ENCODE measurements at places on chromosomes 11 and 22.

GRCh38 chr11:36241497-36241896, 47.7 kb downstream of the COMMD9 start:
- no peak for DNase-seq

DNA sequence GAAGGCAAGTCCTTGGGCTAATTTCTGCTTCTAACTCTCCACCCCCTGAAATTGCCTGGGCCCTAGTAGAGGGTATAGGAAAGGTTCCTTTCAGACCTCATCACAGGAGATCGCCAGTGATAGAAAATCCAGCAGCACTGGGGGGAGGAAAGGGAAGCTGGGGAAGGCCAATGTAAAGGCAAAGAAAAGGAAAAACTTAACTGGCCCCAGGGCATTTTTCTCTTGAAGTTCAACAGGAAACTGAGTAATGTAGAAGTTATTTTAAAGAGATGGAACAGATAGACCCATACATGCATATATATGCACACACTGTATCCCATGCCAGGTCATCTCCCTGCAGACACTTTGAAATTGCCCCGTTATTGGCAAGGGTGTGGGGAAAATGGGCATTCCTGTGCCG, 134.0 kb downstream of the TRIM44 start:
- no peak for DNase-seq

DNA sequence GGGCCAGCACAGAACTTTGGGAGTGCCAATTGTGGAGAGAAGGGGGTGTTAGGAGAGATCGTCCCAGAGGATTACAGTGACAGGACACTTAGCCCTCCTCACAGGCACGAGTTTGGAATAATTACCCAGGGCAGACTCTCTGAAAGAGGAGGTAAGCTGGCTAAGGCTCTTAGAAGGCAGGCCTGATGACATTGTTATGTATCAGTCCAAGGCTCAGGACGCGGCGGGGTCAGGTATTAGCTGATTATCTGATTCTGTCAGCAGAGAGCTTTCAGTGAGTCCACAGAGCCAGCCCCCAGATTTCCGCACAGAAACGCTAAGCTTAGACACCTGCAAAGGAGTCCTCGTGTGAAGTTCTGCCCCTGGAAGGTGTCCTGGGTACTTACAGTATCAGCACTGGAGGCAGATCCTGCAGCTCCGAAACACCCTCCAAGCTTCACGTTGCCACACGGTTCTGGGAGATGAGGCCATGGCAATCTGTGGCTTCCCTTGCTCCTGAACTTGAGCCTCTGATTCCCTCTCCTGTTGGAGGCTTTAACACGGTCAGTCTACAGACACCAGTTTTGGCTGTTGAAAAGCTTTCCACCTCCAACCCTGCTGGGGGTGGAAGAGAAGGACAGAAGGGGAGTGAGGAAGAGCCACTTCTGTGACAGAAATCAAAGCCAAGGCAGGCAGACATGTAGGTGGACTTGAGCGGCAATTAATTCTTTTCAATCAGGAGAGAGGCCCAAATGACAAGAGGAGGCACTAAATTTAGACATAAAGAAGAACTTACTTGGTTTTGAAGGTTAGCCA, 123.6 kb upstream of the CADM1 start:
- no peak for DNase-seq

DNA sequence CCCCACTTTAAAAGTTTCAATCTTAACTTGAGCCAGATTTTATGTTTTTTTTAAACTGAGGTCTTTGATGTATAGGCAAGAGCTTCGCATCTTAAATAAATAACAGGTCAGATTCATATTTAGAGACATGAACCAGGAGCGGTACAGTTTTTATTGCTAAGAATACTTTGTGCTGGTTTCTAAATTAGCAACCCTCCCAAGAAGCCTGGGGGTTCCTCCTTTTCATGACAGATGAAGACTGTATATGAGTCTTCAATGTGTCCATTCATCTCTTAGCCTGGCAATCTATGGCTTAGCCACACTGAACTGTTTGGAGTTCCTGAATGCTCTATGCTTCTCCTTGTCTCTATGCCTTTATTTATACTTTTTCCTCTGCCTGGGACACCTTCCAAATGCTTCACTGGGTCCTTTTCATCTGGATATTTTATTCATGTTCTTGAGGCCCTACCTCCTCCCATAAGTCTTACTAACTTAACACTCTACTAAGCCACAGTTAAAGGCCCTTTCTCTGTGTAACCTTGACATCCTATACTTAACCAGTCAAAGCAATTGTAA, 338.6 kb downstream of the INSC start:
- DNase-seq, result no peak

DNA sequence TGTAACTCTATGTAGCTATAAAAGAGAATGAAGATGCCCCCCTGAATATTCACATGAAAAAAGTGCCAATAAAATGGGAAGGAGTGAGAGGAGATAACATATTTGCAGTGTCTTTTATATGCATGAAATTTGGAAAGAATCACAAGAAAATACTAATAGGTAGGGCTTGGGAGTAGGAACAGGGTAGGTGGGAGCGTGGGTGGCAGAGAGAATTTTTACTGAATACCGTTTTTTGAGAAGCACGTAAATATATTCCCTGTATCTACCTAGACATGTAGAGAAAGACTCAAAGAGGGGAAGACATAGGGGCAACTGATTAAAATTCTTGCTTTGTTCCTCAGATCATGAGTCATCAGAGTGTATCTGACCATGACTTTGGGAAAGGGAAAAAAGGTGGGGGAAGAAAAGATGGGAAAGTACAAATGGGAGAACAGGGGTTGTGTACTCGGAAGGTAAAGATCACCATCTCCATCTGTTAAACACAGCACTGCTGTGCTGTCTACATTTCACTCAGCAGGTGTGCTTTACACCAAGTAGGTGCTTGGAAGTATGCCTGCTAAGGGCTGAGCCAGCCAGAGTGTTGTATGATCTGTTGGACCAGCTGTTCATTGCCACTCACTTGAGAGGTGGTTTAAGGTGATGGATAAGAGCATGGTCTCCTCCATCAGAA, 16.0 kb downstream of the PRR5L start:
- peak; percentile 35 for DNase-seq

DNA sequence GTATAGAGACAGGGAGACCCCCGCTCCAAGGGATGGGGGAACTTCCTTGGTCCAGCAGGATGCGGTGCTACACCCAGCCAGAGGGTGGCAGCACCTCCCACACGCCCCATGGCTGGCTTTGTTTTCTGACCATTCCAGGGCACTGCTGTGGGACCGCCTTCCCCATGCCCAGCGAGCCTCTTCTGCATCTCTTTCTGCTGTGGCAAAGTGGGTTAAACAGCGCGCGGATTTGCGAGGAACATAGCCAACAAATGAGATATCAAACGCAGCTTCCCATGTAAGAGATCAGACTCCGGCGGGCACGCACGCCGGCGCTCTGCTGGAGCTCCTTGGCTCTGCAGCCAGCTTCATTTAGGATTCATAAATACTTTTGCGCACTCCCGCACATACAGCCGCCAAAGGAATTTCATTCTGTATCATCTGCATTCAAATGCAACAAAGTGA, 485.8 kb upstream of the CADM1 start:
- peak; percentile 24 for DNase-seq

- DNase-seq, result peak; percentile 74
Measured at GRCh38 chr11:64268025-64268892, 16.2 kb downstream of the BAD start.

GRCh38 chr22:32800158-32800882, 1.2 kb upstream of the TIMP3 start:
- no peak for DNase-seq

DNA sequence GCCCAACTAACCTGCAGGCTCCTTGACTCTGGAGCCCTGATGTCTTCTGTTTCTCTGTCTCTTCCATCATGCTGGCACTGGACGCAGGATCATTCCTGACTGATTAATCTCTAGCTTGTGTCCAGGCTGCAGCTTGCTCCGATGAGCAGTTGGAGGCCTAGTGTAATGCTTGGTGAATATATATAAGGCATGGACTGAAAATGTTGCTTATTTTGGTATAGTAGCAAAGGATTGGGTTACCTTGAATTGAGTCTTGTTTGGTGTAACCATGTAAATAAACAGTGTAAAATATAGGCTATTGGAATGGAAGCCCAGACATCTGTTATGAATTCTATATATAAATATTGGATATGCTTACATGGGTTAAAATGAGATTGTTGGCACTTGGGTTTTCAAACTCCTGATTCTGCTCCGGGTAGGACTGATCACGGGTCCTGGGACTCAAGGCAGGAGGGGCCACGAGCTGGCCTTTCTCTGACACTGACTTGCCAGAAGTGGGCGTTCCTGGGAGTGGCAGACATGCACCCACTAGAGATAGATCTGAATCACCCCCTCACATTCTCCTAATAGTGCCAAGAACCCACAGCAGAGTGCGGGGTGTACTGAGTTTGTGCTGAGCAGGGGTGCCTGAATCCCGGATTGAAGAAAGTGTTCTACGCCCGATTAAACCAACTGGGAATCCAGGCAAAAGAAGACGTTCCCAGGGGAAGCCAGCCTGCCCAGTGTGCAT, 25.8 kb downstream of the LRP5 start:
- peak; percentile 42 for DNase-seq

GRCh38 chr22:30989474-30989873, 20.4 kb downstream of the TUG1 start:
- no peak for DNase-seq

- no peak for DNase-seq
Measured at GRCh38 chr22:36760786-36761185, 15.1 kb downstream of the IFT27 start.

- peak; percentile 80 for DNase-seq
Measured at GRCh38 chr11:12167061-12168000, 56.9 kb downstream of the MICAL2 start.

DNA sequence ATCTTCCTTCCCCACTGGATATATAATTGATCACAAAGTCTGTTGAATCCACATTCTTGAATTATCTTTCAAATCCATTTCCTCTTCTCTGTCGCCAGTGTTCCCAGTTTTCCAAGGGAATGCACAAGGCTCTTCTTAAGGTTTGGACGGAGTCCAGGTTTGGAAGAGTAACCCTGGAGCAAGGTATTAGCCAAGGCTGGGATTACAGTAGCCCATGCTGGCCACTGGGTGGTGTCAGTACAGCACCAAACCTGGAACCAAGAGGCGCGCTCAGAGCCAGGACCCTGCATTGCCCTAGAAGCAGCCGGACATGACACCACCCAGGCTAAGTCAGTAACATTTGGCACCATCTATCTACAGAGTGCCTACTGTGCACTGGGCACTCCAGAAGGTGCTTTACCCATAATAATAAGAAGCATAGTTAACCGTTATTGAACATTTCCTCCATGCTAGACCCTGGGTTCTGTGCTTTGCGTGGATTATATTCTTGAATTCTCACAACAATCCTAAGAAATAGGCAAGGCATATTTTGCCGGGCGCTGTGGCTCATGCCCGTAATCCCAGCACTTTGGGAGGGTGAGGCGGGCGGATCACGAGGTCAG, 48.0 kb upstream of the CLPB start:
- peak; percentile 84 for DNase-seq

DNA sequence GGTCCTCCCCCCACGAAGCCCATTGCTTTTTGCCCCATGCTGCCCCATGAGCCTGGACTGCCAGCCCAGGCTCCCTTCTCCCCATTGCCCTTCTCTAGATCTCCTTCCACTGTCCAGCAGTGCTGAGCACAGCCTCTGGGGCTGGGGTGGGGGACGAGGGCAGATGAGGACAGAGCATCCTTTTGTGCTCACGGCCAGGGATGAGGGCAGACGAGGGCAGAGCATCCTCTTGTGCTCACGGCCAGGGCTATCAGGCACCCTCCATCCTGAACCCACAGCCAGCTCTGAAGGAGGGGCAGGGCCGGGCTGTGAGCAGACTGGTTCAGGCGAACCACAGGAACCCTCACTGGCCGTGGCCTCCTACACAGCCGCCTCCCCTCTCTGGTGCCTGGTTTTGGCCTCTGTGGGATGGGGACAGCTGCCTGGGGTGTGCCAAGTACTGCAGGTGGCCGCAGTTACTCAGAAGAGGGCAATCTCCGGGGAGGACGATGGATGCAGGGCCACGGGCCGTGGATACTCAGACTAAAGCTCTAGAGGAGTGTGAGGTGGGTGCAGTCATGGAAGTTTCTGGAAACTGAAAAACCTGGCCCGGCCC, 1258.8 kb downstream of the BRD1 start:
- no peak for DNase-seq

GRCh38 chr22:32486656-32487390, 12.2 kb downstream of the FBXO7 start:
- DNase-seq, result no peak

- DNase-seq, result no peak
Measured at GRCh38 chr11:60748225-60748624, 8.4 kb upstream of the MS4A15 start.

- DNase-seq, result no peak
Measured at GRCh38 chr11:65357856-65358356, 3.4 kb downstream of the TIGD3 start.

DNA sequence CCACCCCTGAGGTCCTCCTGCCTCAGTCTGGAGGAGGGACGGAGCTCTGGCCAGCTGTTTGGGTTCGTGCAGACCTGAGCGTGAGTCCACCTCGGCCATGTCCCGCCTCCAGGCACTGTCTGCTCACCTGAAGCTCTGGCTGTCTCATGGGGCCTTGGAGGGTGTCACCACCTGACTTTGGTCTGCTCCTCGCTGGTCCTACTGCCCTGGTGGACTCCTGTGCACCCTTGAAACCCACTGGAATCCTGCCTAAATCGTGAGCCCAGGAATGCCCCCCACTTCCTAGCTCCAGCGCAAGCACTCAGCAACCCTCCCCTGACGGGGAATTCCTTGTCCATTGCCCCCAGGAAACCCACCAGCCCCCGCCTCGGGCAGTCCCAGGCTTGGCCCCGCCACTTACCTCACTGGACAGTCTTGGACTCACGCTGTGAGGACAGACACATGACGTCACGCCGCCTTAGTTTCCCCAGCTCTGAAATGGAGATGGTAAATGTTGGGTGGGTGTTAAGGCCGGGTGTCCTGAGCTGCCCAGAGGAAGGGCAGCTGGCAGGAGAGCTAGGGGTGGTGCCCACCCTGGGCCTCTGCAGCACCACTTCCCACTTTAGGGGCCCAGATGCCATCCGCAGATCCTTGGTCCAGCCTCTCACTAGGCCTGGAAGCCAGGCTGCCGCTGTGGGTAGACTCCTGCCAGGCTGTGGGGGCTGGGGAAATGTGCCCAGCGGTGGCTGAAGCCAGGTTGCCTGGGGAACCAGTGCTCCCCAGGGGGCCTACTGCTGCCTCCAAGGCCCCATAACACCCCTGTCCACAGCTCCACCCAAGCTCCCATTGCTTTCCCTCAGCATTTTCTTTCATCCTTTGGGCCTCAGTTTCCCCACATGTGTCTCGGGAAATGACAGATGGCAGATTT, 18.2 kb upstream of the TBX1 start:
- no peak for DNase-seq

DNA sequence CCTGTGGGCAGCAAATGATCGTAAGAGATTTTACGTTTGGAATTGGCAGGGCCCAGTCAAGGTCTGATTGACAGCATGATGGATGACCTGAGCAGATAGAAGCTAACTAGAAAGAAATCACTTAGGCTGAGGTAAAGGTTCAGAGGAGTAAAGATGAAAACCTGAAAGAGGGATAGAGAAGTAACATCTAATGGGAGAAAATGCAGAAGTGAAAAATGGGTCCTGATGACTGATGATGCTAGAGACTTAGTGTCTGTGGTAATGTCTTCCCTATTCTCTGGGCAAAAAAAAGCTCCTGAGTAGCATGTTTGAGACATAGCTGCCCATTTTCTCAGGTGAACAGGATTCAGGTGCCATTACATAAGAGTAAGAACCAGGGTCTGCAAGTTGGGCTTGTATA, 628.8 kb upstream of the ANO5 start:
- no peak for DNase-seq

GRCh38 chr22:33076343-33076742, 18.2 kb upstream of the SYN3 start:
- DNase-seq, result peak; percentile 31

All from astrocyte of the hippocampus (primary cell).